Right cardiac atrium (tissue), 5 donors: ENCODE measurements at places on chromosomes 3 and 15. TPM values are rescaled to one million over a fixed set of nuclear protein-coding genes. Genes with fewer than 3 reads are reported as not detected.

DNA sequence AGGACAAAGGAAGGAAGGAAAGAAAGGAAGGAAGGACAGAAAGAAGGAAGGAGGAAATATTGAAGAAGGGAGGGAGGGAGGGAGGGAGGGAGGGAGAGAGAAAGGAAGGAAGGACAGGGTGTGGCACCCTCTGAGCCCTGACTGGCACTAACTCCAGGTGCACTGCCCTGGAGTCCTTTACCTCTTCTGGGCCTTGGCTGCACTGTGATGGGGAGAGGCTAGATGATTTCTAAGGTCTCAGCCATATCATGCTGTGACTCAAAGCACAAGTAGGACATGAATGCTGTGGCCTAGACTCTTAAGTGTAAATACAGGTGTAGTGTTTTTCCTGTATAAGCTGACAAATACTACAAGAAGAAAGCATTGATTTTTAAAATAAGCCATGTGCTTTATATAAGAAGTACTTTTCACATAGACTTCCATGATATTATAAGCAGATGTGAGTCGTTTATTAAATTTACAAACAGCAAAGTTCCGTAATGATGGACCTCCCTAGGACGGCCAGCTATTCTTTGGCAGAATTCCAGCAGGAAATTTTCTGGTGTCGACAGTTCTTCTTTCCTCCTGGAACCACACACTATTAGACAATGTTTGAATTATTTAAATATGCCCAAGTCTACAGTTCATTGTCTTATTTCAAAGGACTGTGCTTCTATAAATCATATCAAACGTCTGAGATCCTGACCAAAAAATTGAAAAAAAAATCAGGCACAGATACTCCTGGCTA lies 213.8 kb upstream of the C2CD4B start:
- DNase-seq = no peak

DNA sequence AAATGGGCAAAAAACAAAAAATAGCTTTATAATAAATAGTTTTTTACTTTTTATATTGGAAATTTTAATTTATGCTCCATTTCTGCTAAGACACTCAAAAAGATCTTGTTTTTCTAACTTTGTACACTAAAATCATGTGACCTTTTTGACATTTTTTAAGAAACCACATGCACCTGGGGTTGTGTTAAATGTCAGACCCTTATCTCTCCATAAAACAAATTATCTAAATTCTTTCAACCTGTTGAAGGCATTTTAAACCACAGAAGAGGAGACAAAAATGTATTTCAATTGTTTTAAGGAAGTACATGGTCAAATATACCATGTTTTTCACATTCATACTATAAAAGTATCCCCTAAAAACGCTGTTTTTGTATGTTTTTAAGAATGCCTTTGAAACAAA lies 29.2 kb downstream of the IFT80 start:
- DNase-seq = no peak

DNA sequence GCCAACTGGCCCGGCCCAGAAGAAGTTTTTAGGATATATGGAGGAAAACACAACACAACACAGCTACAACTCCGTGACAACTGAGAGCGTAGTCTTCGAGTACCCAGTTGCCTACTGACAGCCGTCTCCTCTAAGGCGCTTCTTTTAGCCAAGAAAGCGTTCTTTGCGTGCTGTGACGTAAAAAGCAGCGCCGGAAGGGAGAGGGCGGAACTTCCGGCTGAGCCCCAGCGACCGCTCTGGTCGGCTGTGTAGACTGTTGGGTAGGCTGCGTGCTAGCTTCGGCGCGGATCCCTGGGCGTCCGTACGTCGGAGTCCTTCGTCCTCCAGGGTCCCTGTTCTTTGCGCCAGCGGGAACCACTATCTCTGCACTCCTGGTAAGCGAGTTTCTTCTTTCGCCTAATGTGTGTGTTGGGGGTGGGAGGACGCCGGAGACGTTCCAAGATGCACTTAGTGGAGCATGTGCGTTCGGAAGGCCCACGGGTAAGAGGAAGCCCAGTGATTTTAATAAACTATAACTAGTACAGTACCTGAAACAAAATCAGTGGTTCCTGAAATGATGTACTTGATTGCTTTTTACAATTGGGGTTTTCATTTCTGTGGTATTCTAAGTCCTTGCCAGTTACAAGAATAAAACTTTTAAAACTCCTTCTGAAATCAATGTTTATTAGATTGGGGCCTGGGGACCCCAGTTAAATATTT lies at the start of gene TRMT10C:
Gene TRMT10C, plus strand, starts transcription at position 239 of the 699 bp plus-strand sequence. CDS start 2,914 bp downstream, outside the sequence.
- DNase-seq = peak; percentile 90

DNA sequence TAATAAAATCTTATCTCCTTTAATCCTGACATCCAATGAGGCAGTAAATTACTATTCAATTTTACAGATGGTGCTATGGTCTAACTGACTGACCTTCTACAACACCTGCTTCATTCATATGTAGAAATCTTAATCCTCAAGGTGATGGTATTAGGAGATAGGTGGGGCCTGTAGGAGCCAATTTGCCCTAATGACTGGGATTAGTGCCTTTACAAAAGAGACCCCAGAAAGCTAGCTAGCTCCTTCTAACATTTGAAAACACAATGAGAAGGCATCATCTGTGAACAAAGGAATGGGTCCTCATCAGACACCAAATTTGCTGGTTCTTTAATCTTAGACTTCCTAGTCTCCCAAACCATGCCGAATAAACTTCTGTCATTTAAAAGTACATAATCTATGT lies 137.4 kb upstream of the UBP1 start:
- DNase-seq = no peak

DNA sequence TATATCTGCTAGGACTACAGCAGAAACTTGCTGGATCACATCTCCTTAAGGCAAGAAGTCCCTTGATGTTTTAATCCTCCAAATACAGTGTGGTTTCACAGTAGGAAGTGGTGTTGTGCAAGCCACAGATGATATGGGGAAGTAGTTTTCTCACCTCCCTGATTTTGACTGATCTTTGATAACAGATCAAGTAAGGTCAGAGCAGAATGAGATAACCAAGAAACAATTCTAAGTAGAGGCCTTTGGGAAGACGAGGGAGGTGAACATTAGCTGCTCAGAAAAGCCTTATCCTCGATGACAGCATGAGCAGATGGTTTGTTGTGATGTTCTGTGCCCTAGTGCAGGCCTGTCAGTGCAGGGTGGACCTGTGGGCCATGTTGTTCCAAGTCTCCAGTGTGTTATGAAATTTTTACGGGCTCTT lies 61.3 kb downstream of the RIOX2 start:
- DNase-seq = no peak

GRCh38 chr3:53287131-53287629 lies 31.4 kb upstream of the TKT start:
- DNase-seq = no peak

GRCh38 chr3:131386429-131387165 lies 5.0 kb downstream of the NUDT16 start:
- peak; percentile 78 for DNase-seq

GRCh38 chr15:41949401-41950126 lies 22.8 kb downstream of the EHD4 start:
- DNase-seq = no peak

GRCh38 chr3:10348404-10348721 lies 27.5 kb upstream of the SEC13 start:
- DNase-seq = no peak

GRCh38 chr15:51621936-51622603 lies 501 bp downstream of the DMXL2 start:
- DNase-seq = peak; percentile 72

DNA sequence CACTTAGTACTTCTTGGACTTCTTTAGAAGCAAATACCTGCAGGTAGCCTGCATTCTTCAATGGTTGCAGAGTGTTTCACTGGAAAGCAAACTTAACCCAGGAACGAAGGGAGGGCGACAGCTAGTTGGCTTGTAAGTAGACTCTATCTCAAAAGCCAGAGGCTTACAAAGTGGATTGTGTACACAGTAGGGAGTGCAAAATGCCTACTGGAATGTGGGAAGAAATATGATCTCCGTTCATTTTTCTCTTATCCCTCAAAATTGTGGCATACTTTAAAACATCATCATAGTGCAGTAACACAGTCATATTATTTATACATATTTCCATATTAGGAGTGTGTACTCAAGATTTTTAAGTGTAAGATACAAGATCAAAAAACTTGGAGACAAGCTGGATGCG lies 155.7 kb downstream of the LIPC start:
- no peak for DNase-seq

DNA sequence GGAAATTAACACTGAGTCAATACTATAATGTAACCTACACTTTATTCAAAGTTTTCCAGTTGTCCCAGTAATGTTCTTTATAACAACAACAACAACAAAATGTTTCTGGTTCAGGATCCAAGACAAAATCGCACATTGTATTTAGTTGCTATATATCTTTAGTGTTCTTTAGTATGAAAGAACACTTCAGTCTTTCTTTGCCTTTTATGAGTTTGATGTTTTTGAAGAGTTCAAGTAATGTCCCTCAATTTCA lies 7.6 kb upstream of the GRAMD1C start:
- DNase-seq = no peak

GRCh38 chr3:190357468-190357867 lies 30.5 kb upstream of the CLDN16 start:
- DNase-seq = no peak

DNA sequence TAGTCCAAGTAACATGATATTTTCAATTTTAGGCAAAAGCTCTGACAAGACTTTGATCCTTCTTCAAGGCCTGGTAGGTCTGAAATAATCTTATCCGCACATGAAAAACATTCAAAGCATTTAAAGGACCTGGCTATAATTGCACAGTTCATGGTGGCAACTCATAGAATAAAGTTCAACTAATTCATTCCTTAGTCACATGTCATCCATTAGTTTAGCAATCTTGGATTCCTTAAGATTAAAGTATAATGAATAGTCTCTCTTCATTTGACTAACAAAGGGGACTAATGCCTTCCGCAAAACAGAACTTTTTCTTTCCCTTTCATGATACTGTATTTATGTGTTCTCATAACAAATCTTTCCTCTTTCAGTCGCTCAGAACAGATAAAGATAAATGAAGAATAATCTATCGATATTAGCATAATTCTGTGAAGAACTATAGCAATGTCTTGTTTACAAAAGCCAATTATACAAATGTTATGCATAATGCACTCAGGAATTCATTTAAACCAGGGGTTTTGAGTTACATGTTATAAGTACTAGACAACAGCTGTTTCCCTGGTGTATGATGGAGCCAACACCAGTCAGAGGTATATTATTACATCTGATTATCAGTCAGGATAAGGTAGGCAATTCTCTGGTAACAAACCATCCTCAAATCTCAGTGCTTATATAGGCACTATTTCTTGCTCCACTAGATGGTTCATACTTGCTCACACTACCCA lies 172.5 kb downstream of the POTEB3 start:
- DNase-seq = no peak

- no peak for DNase-seq
Observed at GRCh38 chr3:112610121-112610520, 30.8 kb downstream of the CCDC80 start.

- DNase-seq = no peak
Observed at GRCh38 chr3:121411523-121411922, 134.3 kb downstream of the POLQ start.

- DNase-seq = no peak
Observed at GRCh38 chr3:18224426-18224825, 200.7 kb downstream of the SATB1 start.

- DNase-seq = peak; percentile 61
Observed at GRCh38 chr3:189132231-189132671, 39.5 kb upstream of the TPRG1 start.

- DNase-seq = no peak
Observed at GRCh38 chr3:148204131-148204530, 493.6 kb upstream of the AGTR1 start.

The ADAMTSL3 gene
- 47.3 TPM for total RNA-seq

The EFHB gene
- total RNA-seq = 0.26 TPM

The HYKK gene
- total RNA-seq = 11.0 TPM

The SPINT1 gene
- 0.46 TPM for total RNA-seq

The TAGLN3 gene
- total RNA-seq = 0.28 TPM

The CSK gene
- total RNA-seq = 59.3 TPM
